Small intestine (tissue), 16 donors: ENCODE measurements at places on chromosomes 7 and 10.

- DNase-seq: no peak
These were observed 4.9 kb upstream of the PHKG1 start for GRCh38 chr7:56097700-56098099.

DNA sequence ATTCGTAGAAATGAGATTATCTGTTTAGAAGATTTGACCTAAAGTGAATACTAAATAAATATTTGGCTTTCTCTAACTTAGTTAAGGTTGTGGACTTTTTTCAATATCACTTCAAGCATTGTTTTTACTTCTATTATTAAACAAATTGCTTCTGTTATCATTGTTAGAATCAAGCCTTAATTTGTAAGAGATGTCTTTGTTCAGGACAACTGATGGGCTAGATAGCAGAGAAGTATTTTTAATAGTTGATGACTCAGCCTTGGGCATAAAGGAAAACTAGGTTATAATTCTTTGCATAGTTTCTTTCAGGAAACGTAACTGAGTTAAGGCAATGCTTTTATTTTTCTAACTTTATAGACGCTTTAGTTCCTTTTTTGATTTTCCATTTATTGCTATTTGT lies 128.8 kb upstream of the SMIM30 start:
- no peak for DNase-seq

- no peak for DNase-seq
These were observed 144.7 kb upstream of the SHH start for GRCh38 chr7:155956977-155957376.

GRCh38 chr7:47327346-47327697 lies 254.6 kb downstream of the TNS3 start:
- DNase-seq: no peak

DNA sequence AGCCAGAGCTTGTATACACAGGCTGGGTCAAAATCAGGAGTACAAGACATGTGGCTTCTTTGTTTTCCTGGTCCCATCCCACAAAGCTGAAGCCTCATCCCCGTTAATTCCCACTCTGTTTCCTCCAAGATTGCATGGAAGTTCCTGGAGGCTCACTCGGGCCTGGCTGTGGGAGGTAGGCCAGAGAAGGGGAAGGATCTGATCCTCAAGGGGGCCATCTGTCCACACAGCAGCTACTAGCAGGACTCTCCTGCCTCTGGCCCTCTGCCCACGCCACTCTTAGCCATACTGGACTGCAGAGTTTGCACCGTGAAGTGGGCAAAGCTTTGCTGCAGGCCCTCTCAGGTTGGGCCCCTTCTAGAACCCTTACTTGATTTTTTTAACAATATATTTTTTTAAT lies 160.6 kb downstream of the FGFR2 start:
- DNase-seq: no peak

- DNase-seq: peak; percentile 68
These were observed 179.9 kb downstream of the PTPRN2 start for GRCh38 chr7:158407581-158408317.

DNA sequence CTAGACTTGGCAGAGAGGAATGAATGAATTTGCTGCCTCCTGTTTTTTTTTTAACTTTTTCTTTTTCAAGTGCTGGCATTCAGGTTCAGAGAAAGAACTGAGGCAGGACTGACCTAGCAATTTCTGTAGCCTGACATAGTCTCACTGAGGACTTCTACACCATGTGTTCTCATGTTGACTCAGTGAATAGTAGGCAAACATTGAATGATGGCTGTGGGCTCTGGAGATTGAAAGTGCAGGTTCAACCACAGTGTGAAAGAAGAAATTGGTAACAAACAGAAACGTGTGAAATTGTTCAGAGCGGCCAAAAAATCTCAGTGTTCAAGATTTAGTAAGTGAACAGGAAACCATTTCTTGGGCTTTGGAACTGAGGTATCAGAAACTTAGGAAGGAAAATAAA lies 322.4 kb upstream of the GHITM start:
- DNase-seq: no peak

DNA sequence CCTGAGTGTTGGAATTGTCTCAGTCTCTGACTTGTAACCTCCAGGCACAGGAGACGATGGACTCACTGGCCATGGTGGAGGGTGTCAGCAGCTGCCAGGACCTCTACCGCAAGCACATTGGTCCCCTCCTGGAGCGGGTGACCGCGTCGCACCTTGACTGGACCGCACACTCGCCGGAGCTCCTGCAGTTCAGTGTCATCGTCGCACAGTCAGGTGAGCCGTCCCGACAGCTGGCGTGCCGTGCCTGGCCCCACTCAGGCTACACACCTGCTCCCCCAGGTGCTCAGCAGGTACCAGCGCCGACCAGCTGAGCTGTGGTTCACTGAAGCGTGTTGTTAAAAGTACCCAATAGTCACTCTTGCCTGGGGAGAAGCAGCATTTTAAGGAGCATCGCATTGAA lies 36.7 kb upstream of the PRKAR1B start:
- DNase-seq: no peak

DNA sequence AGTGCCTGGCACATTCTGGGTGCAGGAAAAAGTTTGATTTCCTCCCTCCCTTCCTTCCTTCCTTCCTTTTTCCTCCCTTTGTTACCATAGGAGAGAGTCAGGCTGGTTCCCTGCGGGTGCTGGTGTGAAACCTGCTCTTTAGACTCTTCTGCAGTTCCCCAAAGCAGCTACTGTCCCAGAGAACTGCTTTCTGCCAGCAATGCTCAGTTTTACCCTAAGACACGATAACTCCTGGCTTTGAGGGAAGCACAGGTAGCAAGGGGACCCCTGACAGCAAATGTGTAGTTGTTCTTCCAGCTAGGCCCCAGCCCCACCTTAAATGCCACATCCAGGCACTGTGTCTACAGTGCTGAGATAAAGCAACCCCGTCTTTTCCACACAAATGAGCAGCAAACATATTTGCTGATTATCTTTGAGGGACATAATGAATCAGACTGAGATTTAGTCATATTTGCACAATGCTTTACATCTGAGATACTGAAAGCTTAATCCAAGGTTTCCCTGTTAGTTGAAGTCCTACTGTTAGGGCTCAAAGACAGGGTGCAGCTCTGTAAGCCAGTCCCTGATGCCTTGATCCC lies 55.5 kb downstream of the MET start:
- no peak for DNase-seq

- DNase-seq: peak; percentile 9
These were observed 60.4 kb upstream of the KCNIP2 start for GRCh38 chr10:101903827-101904550.

GRCh38 chr7:121023194-121023593 lies 34.7 kb downstream of the CPED1 start:
- DNase-seq: no peak

GRCh38 chr7:42906181-42906580 lies 5.7 kb downstream of the C7orf25 start:
- no peak for DNase-seq

- no peak for DNase-seq
These were observed 52.6 kb downstream of the HSPA12A start for GRCh38 chr10:116689744-116690143.

GRCh38 chr10:11208908-11209829 lies 191.5 kb downstream of the CELF2 start:
- no peak for DNase-seq

DNA sequence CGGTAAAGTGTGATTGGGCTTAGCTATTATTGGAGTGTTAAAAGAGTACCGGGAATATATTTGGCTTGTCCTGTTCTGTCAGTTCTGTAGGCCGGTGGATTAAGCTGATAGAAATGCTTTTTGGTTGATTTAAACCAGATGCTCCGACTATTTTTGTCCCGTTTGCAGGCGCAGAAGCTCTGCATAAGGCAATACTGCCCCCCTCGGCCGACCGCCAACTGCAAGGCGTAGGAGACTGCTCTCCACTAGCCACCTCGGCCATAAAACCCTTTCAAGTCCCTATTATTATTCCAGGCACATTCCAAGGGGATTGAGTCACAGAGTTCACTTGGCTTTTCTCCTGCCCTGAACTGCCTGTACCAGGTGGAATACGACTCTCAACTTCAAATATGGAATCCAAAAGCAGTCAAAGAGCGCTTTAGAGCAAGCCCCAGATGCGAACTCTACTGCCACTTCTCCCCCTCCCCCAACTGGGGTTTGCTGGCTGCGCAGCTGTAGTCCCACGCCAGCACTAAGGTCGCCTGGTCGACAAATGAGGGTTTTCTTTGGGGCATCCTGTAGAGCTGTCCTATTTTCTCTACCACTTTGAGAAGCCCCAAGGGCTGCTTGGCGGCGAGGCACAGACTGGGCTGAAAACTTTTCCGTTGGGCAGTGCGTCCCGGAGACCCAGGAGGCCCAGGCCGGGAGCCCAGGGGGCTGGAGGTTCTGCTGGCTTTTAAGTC lies 108.3 kb downstream of the REEP3 start:
- peak; percentile 97 for DNase-seq

DNA sequence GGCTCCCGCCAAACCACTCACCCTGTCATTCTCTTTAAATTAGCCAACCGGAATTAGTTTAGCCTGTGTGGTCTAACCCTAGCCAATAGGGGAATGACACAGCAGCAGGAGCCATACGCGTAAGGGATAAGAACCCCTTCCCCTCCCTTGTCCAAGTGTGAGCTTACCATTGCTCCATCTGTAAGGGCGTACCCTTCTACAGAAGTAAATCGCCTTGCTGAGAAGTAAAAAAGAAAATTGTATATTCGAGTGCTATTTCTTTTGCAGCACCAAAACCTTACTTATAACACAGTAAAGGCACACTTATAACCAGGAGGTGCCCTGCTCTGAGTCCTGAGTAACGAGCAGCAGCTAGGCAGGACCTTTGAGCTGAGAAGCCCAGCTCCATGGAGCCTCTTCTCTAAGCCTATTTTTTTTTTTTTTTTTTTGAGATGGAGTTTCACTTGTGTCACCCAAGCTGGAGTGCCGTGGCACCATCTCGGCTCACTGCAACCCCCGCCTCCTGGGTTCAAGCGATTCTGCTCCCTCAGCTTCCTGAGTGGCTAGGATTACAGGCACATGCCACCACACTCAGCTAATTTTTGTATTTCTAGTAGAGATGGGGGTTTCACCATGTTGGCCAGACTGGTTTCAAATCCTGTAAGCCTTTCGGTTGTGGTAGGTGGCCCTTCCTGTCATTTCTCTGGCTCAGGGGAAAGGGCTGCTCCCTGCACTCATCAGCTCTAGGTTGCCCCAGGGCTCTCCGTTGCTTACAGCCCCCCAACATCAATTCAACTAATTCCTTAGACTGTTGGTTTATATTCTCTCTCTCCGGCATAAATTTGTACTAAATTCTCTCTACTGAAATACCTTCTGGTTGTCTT lies 73.3 kb downstream of the NSUN6 start:
- DNase-seq: no peak

DNA sequence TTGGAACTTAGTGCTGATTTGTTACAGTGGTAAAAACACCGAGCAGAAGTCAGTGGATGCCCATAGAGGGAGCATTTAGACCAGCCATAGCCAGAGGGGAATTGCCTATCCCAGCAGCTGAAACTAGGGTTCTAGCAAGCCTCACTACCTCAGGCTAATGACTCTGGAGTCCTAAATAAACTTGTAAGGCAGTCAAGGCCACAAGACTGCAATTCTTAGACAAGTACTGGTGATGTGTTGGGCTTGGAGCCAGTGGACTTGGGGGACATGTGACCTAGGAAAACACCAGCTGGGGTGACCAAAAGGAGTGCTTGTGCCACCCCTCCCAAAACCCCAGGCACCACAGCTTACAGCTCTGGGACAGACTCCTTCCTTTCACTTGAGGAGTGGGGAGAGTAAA lies 209.0 kb downstream of the MAGI2 start:
- no peak for DNase-seq

GRCh38 chr7:81770728-81771223 lies 929 bp upstream of the HGF start:
- no peak for DNase-seq

DNA sequence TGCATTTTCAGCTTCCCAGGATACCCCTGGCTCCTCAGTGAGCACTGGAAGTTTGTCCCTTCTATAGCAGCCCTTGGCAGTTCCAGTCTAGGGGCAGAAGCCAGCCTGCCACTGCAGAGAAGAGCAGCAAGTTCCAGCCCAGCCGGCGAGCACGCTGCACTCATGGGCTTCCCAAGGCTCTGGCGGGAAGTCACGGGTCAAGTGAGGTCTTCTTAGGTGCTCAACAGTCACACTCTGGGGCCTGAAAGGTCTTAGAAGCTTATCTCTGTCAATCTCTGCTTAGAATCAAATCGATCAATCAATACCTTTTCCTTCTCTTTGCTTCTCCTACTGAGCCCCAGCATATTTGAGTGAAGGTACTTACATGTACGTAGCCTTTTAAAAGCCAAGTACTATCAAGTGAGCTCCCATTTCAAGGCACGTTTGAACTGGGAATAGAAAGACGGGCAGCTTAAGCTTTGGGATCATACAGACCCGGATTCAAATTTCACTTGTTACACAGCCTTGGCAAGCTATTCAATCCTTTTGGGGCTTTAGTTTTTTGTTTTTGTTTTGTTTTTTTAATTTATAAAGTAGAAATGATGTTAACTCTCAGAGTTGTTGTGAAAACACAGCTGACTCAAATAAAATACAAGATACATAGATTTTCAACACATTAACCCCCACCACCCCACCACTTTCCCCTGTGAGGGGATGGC lies 152.6 kb upstream of the KLF14 start:
- DNase-seq: no peak

DNA sequence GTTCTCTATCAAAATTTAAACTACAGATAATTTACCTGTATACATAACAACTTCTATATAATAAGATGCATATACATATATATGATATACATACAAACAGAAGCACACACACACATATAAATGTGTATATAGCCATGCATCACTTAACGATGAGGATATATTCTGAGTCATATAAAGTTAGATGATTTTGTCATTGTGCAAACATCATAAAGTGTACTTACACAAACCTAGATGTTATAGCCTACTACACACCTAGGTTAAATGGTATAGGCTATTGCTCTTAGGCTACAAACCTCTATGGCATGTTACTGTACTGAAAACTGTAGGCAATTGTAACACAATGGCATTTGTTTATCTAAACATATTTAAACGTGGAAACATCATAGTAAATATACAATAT lies 937.6 kb upstream of the KCND2 start:
- no peak for DNase-seq

DNA sequence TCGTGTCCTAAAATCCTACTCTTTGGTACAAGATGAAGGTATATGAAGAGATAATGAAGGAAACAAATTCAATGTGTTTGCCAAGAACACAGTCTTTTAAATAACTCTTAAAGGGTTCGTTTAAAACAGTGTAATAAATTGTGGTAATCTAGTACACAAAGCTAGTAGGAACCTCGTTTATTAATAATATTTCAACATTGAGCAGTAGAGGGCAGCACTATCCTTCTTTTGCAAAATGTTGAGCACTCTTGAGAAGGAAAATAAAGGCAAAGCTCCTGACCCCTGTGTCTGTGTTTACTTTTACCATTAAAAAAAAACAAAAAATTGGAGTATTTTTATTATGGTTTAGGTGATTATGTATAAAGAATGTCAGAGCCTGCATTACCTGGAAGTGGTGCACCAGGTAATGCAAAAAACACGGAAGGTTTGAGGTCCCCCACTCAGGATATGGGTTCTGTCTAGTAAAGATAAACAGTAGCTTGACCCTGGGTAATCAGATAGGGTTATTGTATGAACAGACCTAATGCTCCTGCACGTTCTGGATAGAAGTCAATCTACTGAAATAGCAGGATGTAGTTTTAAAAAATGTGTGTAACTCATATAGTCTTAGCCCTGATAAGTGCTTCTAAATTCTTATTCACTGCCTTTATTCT lies 5.7 kb upstream of the GOT1 start:
- peak; percentile 67 for DNase-seq

- DNase-seq: no peak
These were observed 72.6 kb downstream of the VWA2 start for GRCh38 chr10:114311496-114312209.
